ENCODE measurements at places on chromosomes 7 and 10.

GRCh38 chr7:94055963-94056362, 51.8 kb upstream of the BET1 start:
- no peak for DNase-seq

DNA sequence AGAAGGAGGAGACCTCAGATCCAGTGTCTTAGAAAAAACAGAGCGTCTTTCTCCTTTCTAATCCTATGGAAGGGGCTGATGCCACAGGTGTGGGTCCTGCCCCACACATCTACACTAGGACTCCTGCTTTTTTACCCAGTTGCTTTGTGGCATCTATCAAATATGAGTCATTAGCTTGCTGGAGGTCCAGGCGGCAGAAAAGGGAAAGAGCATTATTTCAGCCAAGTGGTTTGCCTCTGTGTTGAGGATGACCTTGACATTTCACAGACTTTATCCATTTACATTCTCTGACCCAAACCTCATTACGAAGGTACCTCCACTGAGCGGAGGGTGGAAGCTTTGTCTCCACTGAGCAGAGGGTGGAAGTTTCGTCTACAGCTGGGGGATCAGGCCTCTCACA, 308.4 kb upstream of the KLF6 start:
- DNase-seq = no peak

GRCh38 chr10:3950676-3951275, 165.8 kb upstream of the KLF6 start:
- no peak for DNase-seq

DNA sequence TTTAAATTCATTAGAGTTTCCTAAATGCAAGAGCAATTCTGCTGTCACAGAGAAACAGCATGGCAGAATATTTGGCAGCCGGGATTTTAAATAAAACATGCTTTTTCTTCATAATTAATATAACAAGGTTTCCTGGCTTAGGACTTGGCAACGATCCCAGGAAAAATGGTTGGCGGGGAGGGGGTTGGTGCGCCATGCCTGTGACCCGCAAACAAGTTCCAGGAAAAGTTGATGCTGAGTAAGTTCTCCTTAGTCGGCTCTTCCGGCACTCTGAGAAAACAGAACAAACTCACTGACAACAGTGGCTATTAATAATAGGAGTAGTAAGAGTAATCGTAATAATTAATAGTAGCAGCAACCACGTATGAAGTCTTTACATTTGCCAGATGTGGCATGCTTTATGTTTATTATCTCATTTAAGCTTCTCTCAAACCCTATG, 4.6 kb downstream of the HABP2 start:
- no peak for DNase-seq

DNA sequence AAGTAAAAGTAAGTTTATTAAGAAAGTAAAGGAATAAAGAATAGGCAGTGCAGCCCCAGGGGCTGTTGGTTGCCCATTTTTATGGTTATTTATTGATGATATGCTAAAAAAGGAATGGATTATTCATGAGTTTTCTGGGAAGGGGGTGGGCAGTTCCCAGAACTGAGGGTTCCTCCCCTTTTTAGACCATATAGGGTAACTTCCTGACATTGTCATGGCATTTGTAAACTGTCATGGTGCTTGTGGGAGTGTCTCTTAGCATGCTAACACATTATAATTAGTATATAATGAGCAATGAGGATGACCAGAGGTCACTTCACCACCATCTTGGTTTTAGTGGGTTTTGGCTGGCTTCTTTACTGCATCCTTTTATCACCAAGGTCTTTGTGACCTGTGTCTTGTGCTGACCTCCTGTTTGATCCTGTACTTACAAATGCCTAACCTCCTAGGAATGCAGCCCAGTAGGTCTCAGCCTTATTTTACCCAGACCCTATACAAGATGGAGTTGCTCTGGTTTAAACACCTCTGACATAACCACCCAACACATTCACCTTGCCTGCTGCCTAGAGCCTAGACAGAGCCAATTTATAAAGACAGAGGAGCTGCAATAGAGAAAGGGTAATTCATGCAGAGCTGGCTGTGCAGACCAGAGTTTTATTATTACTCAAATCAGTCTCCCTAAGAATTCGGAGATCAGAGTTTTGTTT, 10.9 kb upstream of the ERCC6 start:
- no peak for DNase-seq

DNA sequence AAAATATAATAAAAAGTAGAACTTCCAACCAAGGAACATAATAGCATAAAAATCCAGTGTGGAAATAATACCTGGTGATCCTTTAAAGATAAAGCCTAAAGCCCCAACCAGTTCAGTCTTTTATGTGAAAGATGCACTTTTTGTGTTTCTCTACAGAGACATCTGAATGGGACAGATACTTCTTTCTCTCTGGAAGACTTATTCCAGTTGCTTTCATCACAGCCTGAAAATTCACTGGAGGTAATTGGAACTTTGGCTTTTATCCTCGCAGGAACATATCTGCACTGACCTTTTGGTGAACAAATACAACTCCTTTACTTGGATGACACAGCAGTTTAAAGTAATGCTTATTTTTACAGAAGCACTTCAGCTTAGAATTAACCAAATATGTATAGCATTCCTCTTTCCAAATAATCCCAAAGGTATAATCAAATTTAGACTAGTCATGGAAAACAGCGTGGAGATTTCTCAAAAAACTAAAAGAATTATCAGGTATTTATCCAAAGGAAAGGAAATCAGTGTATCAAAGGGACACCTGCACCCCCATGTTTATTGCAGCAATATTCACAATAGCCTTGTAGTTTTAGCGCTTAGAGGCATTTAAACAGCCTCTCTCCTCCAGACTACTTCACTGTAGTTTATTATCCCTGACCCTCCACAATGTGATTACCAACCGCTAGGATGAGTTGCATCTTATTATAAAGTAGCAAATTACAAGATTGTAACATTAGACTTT, 16.8 kb downstream of the HNRNPA2B1 start:
- DNase-seq = no peak

- peak; percentile 69 for DNase-seq
These were observed 279.2 kb downstream of the PRPF18 start for GRCh38 chr10:13865758-13866491.

DNA sequence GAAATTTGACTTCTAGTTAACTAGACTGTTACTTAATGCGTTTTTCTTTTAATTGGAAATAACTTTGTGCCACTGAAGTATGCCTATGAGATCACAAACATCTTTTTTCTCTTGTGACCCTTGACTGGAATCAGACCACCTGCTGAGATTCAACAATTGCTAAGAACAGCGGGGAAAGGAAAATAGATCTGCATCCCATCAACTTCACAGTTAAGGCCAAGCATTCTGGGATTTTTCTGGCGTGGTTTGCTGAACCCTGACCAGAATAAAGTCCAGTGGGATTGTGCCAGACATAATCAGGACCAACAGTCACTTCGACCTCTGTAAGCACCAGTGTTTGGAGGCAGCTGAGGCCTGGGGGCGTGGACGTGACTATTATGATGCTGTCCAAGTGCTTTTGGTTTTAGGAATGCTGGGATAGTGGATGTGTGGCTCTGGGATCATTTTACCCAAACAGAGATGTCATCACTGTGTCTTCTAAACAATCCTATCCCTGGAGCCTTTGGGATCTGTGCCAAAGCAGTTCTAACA, 373.3 kb upstream of the PRKCQ start:
- DNase-seq = no peak

DNA sequence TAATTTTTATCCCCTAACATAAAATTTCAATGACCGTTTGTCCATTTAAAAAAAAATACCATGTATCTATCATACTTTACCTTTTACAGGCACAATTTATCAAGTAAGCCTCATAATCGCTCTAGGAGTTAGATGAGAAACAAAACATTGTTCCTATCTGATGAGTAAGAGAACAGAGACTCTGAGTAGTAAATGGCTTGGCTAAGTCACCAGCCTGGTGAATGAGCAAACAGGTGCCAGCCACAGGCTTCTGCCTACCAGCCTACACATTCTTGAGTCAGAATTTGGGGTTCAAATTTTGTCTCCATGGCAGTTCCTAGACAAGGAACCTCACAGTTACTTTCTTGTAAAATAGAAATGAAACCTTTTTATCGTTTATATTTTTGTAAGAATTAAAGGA, 235.4 kb downstream of the HGF start:
- DNase-seq = no peak

DNA sequence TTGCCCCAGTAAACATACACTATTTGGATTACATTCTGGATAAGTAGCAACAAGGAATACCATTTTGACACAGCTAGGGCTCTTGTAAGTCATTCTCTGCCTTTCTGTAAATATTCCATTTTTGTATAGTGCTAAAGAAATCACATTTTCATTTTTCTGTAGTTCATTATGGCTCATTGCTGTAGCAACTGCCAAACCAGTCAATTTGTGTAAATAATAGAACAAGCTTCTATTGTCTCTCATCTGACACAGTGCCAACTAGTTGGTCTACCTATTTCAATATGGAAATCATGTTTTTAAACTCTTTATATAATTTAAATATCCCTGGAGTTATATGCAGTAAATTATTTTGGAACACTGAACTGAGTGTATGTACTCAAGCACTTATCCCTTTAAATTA, 193.7 kb downstream of the RELN start:
- DNase-seq = no peak

GRCh38 chr7:73811760-73812168, 19.0 kb upstream of the CLDN4 start:
- DNase-seq = peak; percentile 75

- no peak for DNase-seq
These were observed 103.7 kb downstream of the EBF3 start for GRCh38 chr10:129860396-129860795.

DNA sequence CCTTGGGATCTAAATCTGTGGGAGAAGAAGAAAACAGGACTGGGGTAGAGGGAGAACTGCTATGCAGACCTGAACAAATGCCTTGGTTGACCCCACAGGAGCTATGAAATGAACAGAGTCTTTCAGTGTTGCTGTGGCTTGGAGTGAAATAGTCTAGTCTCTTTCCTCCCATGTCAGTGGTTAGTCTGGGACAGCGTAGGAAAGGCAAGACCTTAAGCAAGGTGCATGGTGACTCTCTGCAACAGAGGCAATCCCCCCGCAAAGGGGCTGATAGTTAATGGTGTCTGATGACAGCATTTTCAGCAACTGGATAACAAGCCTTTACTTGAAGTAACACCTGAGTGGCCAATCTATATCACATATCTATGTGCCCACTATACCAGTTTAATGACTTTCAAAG, 62.3 kb downstream of the ARL4A start:
- DNase-seq = no peak

DNA sequence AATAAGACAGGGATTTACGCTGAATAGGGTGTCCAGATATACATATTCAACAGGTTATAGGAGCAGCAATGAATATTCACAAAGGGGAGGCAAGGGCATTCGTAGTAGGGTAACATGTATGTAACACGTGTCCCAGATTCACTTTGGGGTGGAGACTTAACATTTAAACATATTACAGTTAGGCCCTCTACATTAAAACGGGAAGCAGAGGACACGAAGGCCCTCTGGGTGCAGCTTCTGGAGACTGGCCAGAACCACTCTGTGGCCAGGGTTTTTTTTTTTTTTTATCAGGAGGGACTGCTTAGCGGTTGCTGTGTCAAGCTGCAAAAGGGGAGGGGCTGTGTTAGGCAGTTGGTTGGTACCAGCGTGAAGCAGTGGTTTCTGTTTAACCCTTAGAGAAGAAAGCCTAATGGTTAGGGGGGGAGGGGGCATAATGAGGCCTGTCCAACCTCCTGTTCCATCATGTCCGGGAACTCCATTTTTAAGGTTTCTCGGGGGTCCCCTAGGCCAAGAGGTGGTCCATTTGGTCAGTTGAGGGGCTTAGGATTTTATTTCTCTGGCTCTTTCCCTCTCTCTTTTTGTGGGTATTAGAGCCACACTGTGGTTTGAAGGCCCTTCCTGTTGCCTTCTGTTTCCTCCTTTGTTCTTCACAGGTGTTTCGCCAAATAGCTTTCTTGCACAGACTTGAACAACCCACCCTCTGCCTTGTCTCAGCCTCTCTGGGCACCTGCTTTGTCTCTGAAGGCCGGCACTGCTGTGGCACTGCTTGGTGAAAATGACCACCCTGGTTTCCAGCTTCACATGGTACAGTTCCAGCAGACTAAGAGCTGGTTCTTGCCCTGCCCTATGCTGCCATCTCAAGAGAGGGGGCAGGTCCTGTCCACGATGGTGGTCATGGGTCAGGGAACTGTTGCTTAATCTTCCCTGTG, 26.4 kb downstream of the PRF1 start:
- DNase-seq = no peak

DNA sequence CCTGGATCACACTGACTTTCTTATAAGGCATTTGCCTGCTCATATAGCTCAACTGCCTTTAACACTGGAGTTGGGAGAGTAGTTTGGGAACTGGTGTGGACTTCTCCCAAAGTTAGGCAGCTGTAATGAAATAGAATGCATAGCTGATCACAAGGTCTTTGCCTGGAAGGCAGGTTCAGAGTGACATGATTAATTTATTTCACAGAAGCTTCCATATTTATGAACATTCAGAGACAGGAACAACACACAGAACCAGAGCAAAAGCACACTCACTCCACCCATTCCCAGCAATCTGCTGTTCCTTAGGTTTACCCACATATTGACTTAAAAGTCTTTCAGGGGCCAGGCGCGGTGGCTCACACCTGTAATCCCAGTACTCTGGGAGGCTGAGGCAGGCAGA, 234.2 kb downstream of the REEP3 start:
- DNase-seq = no peak

DNA sequence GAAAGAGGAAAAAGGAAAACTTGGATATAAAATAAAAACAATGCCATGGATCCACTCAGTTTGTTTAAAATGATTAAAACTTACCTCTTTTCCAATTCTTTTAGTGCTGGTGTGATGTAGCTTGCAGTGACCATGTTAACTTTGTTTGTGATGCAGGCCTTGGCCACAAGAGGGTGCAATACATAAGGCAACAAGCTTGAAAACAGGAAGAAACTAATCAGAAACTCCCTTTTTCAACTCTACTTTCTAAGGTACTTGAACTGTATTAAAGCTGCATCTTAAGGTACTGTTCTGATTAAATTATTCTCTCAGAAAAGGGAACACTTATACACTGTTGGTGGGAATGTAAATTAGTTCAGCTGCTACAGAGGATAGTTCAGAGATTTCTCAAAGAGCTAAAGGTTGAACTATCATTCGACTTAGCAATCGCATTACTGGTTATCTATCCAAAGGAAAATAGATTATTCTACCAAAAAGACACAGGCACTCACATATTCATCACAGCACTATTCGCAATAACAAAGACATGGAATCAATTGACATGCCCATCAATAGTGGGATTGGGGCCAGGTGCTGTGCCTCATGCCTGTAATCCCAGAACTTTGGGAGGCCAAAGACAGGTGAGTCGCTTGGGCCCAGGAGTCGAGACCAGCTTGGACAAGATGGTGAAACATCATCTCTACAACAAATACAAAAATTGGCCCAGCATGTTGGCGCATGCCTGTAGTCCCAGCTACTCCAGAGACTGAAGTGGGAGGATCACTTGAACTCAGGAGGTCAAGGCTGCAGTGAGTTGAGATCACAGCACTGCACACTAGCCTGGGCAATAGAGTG, 50.9 kb downstream of the AASS start:
- DNase-seq = no peak

DNA sequence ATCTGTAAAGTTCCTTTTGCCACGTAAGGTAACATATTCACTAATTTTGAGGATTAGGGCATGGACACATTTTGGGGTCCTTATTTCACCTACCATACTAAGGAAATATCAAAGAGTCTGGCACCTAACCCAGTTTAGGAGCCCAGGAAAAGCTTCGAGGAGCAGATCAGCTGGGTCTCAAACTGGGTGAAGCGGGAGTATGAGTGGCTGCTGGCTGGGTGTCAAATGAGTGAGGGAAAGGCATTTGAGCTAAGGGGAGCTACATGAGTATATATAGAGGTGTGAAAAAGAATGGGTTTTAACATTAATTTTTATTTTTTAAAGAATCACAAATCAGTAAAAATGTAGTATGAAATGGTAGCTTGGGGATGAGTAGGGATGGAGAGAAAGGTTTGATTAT, 71.3 kb downstream of the MCU start:
- DNase-seq = no peak

All from cardiac septum (tissue), 1 donor.